Right cardiac atrium (tissue), 5 donors: ENCODE measurements at places on chromosomes 12 and 14.

GRCh38 chr12:130452546-130452945 is 114.9 kb downstream of the PIWIL1 start:
- peak; percentile 4 for DNase-seq

GRCh38 chr12:49543914-49544815 is 5.3 kb downstream of the KCNH3 start:
- DNase-seq = no peak

- DNase-seq = no peak
Observed at GRCh38 chr12:92094751-92095161, 50.9 kb downstream of the BTG1 start.

- DNase-seq = no peak
Observed at GRCh38 chr12:754473-754820, 2.1 kb downstream of the WNK1 start.

- DNase-seq = peak; percentile 91
Observed at GRCh38 chr14:77094672-77095284, 3.3 kb upstream of the CIPC start.

DNA sequence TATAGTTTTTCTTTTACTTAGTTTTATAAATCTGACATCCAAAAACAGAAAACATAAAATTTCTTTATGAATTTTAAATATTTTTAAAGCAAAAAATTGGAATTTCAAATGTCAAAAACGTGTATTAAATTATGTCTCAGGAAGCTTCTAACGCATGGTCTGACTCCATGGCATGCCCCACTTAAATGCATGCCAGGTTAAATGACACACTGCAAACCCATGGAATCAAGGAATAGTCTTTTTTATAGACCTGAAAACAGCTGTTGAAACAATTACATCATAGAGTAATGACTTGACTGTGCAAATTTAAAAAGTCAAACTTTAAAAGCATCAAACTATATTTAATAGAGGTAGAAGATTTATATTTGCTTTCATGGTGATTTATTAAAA is 96.1 kb upstream of the DACT1 start:
- no peak for DNase-seq

GRCh38 chr12:6647083-6647604 is at the start of gene ACRBP:
Gene ACRBP (minus strand): TSS chr12:6647432. CDS start chr12:6647366, 66 bp downstream.
- DNase-seq = peak; percentile 93

GRCh38 chr12:71431991-71432390 is 7.6 kb upstream of the LGR5 start:
- no peak for DNase-seq

- DNase-seq = no peak
Observed at GRCh38 chr12:19749906-19750574, 310.7 kb downstream of the AEBP2 start.

DNA sequence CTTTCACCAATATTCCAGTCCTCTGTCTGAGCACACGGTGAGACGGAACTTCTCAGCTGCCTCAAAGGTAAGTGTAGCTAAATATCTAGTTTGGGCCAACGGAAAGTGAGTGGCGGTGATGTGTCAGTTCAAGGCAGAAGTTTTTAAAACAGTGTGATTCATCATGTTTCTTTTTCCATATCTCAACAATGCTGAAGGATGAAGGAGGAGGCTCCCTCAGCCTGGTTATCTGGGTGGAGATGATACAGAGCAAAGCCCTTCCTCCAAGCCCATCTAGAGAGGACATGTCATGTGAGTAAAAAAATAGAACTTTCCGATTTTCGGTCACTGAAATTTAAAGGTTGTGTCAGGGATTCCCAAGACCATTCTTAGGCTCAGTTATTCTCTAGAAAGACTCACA is 13.1 kb upstream of the ANP32D start:
- DNase-seq = no peak

DNA sequence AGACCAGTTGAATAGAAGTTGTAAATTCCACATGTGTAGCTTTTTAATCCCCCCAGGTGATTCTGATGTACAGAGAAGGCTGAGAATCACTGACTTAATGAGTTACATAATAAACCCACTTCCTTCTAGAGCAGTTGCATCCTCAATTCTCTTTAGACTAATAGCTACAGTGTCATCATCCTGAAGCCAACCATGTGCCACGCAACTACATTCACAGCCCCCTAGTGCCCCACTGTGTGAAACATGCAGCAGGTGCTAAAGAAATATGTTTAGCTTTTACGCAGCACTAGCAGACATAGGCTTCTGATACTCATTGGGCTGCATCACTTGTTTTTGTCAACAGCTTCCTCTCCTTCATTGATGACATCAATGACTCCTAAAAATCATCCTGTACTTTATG is 1168.3 kb downstream of the BCL11B start:
- no peak for DNase-seq

DNA sequence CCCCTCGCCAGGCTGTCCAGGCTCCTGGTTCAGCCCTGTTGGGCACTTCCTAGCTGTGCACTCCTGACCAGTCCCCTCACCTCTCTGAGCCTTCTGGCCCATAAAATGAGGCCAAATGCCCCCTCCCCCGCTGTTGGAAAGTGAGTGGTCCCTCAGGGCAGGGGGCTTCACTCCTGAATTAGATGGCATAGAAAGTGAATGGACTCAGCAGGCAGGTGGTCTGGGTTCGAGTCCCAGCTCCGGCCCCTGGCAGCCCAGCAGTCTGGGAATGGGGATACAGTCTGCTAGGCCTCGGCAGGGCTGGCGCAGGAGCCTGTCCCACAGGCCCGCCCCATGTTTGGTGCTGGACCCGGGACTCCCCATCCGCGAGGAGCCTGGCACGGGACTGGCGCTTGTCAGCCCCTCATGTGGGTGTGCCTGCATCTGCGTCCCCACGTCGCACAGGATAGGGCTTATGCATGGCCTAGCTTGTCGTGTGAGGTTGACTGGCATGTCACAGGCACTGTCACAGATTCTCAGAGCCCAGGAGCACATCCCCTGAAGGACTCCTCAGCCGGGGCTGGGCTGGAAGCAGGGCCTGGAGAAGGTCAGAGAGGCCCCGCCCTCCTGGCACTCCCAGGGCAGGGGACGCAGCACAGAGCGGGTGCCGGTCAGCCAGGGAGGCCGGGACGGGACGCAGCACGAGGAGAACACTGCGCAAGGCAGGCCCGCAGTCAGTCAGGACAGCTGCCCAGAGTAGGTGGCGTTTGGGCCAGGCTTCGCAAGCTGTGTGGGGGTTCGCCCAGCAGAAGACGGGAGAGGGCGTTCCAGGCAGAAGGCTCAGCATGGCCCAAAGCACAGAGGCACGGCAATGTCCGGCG is 40.5 kb downstream of the DIO3 start:
- DNase-seq = peak; percentile 47

DNA sequence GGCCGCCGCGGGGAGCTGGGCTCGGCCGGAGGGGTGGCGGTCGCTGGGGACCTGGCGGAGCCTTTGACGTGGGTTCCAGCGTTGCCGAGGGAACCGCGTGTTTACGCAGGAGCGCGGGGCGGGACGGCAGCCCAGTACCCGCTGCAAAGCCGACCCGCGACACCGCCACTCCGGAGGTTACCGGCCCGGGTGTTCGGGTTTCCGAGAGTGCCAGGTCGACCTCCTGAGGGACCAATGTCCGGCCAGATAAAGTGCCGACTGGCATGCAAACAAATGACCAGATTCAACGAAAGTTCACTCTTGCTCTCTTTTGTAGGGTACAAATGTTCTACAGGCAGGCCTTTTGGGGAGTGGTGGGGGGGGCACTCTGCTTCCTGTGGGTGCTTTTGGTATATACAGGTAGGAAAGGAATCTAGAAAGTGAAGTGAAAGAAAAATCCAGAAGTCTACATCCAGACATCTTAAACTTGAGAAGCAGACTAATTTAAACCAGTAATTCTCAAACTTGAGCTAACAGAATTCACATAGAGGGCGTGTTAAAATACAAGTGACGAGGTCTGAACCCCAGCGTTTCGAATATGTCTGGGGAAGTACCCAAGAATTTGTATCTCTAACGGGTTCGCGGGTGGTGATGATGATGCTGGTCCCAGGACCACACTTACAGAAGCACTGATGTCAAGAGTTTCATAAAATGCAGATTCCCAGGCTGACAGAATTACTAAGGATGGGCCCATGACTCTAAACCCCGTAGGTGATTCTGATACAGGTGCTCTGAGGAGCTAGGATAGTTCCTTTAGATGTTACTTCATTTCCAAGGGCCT is at the start of gene GPR135:
GPR135 (minus strand) TSS at position 65 of the 820 bp plus-strand sequence. CDS start 154 bp downstream, outside the sequence.
- DNase-seq = no peak

DNA sequence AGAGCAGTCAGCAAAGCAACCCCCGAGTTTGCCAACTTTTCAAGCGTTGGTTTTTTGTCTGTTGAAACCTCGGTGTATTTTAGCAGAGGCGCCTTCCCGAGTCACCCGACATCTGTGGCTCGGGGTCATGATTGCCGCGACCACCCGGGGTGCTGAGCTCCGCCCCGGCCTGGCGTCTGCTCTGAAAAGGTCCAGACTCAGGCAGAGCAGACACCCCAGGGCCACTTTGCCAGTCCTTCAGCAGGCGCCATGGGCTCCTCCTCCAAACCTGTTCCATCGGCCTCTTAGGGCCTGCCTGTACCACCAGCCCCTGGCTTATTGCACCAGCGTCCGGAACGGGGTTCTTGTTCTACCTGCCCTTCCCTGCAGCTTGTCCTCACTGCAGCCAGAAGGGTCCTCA is 19.1 kb downstream of the ANKRD9 start:
- no peak for DNase-seq

DNA sequence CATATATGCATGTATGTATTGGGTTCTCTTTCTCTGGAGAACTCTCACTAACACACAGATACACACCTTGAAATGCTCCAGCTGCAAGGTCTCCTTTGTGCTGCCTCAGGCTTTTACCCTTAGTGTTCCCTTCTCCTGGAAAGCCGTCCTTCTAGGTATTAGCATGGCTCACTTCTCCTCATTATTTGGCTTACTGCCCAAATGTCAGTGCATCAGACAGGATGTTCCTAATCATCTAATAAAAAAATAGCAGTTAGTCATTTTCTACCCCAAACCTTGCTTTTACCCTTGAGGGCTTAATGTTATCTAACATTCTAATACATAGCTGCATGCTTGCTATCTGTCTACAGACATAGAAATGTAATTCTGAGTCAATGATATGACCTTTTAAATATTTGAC is 109.0 kb upstream of the SLC16A7 start:
- DNase-seq = no peak

- DNase-seq = no peak
Observed at GRCh38 chr14:96274543-96274942, 18.5 kb downstream of the BDKRB1 start.

DNA sequence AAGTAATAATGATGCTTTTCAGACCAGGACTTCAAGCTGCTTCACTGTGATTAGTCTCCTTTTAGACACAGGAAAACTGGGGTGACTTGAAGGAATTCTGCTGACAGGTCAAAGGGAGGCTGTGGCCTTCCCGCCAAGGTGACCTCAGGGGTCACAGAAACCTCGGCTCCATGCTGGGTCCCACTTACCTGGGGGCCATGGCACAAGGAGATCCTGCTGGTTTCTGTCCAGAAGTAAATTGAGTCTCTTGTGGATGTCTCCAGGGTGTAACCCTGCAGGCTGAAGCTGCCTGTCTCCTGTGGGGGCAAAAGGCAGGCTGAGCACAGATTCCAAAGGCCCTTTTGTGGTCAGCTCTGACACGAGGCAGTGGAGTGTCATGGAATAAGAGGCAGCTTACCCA is 138.7 kb upstream of the MED13L start:
- no peak for DNase-seq

- DNase-seq = no peak
Observed at GRCh38 chr14:99242816-99243721, 28.9 kb downstream of the BCL11B start.

DNA sequence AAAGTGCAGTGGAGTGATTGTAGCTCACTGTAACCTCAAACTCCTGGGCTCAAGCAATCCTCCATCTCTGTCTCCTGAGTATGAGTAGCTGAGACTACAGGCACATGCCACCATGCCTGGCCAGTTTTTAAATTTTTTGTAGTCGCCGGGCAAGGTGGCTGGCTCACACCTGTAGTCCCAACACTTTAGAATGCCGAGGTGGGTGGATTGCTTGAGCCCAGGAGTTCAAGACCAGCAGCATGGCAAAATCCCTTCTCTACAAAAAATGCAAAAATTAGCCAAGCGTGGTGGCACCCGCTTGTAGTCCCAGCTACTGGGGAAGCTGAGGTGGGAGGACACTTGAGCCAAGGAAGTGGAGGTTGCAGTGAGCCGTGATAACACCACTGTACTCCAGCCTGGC is 219.5 kb downstream of the KLHL28 start:
- no peak for DNase-seq

DNA sequence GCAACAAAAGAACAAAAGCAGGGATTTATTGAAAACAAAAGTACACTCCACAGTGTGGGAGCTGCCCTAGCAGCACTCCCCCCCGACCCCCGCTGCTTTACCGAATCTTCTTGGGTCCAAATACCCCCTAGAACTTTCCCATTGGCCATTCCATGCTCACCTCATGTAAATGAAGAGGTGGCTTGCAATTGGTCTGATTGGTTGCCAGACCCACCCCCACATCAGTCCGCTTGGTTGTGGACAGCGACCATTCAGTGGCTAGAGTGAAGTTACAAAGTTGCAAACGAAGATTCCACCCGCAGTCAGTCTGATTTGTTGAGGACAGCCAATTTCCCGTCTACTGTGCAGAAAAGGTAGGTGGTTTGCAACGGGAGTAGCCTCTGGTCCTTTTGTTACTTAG is 3.9 kb downstream of the STYX start:
- DNase-seq = no peak

GRCh38 chr12:34604631-34605509 is 582.6 kb downstream of the ALG10 start:
- no peak for DNase-seq
